Activated CD4-positive, alpha-beta T cell treated with anti-CD3 and anti-CD28 coated beads, Interleukin-2, amount 10 ng/mL, durations not matched to agents 7 days and 5 days (primary cell): ENCODE measurements at places on chromosomes 1 and 21. TPM values are rescaled to one million over a fixed set of nuclear protein-coding genes. Genes with fewer than 3 reads are reported as not detected.

Gene DRAXIN
- total RNA-seq = 0.62 TPM

Gene NEK2
- 49.0 TPM for total RNA-seq

Gene SELL
- total RNA-seq = 568 TPM

Gene GAS5
- total RNA-seq = 328 TPM

Gene SRGAP2C
- total RNA-seq = 29.6 TPM

DNA sequence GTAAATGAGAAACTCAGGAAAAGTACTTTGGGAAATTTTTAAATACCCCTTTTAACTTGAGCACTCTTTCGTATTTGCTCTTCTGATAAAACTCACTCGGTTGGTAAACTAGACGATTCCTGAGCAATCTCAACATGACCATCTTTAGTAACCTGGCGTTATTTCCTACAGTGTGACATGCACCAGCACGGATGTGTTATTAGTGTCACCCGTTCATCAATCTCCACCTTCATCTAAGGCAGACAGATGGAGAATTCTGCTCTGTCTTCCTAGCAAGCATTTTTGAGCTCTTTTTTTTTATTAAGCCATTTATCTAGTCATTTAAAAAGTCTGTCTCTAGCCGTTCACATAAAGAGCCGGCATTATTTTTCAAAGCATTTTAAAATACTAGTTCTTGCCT, 155.2 kb downstream of the DISP1 start:
- no peak for DNase-seq

DNA sequence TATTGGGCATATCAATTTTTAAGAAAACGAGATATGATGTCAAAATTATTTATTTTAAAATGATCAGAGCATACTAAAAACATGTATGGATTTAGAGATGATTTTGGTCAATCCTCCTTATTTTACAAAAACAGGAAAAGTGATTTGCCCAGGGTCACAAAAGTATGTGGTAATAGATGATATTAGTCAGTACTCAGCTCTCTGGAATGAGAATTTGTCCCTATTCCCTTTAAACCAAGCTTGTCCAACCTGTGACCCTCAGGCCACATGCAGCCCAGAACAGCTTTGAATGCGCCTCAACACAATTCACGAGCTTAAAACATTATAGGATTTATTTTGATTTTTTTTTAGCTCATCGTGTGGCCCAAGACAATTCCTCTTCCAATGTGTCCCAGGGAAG, 104.7 kb downstream of the AKT3 start:
- no peak for DNase-seq

- no peak for DNase-seq
Measured at GRCh38 chr1:161200992-161201835, 953 bp upstream of the NDUFS2 start.

DNA sequence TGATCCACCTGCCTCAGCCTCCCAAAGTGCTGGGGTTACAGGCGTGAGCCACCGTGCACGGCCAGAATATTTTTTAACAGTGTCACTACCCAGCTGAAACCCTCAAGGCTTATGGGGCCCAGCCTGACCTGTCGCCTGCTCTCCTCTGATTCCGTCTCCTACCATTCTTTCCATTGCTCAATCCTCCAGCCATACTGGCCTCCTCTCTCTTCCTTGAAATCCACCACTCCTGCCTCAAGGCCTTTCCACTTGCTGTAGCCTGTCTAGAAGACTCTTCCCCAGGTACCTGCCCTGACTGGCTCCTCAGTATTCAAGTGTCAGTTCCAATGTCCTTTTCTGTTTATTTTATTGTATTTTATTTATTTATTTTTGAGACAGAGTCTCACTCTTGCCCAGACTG, 53.9 kb downstream of the YARS1 start:
- DNase-seq = no peak

DNA sequence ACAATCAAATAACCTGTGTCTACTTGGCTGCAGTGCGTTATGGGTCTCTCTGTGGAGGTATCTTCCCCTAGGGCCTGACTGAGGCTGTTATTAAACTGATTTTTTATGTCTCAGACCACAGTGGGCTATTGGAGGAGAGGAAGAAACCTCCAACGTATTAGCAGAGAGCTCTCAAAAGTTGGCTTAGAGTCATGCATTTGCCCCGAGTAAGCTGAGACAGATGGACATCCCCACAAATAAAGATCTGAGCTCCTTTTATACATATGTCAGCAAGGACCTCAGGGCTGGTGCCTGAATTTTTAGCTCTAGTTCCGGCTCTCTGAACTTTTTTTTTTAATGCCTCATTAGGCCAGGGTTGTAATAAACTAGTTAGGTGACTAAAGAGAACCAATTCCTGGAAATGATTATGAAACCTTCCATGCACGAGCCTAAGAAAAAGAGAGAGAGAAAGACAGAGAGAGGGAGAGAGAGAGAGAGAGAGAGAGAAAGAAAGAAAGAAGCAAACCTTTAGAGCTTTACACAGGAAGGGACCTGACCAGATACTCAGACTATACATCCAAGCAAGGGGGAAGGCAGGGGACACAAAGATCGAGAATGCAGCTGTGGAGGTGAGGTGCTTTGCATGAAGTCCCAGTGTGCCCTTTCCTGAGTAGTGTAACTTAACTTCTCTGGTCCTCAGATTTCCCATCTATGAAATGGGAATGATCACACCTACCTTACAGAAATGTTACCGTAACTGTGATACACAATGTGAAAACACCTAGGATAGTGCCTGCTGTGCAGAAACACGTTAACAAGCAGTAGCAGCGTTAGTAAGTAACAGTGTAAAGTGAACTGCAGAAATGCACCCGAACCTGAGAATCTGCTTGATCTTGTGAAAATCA, 8.4 kb upstream of the PIGR start:
- no peak for DNase-seq

DNA sequence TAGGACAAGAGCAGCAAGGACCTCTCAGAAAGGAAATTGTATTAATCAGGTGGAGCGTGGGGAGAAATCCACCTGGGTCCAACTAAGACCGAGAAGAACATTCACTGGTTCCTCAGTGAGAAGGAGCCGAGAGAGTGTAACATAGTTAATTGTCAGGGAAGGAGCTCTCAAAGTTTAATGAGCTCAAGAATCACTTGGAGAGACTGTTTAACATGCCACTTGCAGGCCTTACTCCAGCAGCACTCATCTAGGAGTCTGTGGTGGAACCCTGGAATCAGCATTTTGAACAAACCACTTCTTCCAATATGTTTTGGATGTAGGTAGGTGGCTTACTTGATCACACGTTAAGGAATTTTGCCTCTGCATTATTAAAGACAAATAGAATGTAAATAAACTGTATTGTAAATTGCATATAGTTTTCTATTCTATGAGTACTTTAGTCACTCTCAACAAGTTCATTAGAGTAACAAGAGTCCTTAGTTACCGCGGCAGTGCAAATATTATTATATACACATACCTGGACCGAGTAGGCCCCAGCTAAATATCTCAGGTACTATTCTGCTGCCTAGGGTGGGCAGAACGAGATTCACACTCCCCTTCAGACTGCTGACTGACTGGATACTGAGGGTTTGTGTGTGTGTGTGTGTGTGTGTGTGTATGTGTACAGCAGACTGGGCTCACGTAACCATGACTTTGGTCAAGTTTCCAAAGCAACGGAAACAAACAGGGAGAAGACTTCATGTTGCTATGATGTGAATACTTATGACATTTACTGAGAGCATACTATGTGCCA, 203.2 kb upstream of the USP24 start:
- DNase-seq = no peak

DNA sequence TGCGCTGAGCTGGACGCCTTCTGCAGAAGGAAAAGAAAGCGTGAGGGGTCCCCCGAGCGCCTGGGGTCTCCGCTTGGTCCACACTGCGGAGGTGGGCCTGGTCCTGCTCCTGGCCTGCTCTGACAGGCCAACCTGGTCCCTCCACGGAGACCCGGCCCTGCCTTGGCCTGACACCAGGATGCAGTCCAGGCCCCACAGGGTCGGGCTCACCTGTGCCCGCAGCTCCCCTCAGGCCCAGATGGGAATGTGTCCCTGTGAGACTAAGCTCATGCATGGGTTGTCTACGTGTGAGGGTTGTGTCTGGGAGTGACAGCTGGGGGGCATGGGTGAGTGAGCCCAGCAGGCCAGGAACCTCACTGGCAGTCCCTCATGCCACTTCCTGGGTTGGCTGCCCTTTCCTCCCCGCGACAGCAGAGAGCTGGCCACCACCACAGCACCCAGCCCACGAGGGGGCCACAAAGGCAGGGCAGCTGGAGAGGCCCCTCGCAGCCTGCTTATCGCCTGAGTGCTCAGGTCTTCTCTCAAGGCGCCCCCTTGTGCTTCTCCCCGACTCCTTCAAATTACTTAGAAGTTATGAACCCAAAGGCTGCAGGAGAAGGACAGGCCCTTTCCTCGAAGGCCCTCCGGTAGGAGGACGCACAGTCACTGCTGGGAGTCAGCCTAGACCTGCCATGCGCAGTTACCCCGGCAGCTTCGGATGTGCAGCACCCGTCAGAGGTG, 41.1 kb downstream of the SLC45A1 start:
- no peak for DNase-seq

DNA sequence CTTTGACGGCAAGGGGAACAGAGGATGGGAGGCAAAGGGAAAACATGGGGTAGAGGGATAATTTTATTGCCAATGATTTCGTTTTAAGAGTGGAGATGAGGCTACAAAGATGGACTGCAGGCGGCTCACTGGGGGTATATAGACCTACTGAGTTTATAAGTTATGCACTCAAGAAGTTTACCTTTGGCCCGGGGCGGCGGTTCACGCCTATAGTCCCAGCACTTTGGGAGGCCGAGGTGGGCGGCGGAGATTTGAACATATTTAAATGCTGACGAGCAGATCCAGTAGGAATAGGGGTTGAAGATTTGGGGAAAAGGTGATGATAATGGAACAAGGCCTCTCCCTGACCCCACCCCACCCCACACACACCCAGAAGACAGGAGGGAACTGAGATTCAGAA, 8.1 kb upstream of the SLAMF9 start:
- no peak for DNase-seq

DNA sequence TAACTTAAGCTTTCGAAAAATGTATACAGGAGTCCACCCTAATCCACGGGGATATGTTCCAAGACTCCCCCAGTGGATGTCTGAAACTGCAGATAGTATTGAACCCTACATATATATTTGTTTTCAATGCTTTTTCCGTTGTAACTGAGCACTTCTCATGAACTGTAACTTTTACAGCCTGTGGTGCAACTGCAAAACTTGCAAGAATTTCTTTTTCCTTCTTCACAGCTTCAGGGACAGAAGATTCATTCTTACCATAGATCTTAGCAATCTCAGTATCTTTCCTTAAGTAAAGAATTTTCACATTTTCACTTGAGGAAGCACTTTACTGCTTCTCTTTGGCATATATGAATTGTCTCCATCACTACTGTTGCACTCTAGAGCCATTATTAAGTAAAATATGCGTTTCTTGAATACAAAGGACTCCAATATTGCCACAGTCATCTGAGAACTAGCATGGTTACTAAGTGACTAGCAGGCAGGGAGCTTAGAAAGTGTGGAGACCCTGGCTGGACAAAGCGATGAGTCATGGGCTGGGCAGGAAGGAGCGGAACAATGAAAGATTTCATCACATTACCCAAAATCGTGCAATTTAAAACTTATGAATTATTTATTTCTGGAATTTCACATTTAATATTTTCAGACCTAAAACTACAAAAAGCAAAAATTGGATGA, 14.1 kb downstream of the DPYD start:
- DNase-seq = no peak

DNA sequence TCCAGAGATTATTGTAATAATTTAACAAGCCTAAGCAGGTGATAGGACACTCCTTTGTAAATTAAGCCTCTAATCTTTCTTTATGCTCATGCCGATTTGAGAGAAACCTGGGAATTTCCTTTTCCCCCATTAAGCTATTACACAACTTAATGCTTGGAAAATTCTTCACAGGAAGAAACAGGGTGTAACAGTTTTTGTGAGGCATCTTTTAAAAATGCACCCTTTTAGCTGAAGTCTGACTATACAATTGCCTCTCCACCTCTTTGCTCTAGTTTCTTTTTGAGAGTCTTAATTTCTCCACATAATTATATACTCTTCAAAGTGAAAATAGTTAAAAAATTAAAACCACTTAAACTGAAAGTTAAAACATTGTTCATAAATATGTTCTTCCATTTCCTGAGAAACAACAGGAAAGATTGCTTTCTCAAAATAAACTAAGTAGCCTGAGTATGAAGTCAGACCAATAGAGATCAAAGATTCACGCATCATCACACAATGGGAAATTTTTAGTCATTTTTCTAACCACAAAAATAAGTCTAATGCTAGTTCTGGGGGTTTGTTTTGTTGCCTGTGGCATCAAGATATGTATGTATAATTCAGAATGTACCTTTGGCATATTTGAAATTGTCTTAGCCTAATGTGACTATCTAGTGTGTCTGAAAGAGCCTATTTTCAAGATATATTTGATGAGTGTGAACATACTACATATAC, 34.7 kb downstream of the LRRC8D start:
- peak; percentile 23 for DNase-seq

- DNase-seq = no peak
Measured at GRCh38 chr1:29805122-29805895, 569.0 kb downstream of the PTPRU start.

- no peak for DNase-seq
Measured at GRCh38 chr1:93427656-93428055, 20.3 kb upstream of the FNBP1L start.

GRCh38 chr1:116988248-116988647, 13.3 kb upstream of the CD101 start:
- DNase-seq = no peak

DNA sequence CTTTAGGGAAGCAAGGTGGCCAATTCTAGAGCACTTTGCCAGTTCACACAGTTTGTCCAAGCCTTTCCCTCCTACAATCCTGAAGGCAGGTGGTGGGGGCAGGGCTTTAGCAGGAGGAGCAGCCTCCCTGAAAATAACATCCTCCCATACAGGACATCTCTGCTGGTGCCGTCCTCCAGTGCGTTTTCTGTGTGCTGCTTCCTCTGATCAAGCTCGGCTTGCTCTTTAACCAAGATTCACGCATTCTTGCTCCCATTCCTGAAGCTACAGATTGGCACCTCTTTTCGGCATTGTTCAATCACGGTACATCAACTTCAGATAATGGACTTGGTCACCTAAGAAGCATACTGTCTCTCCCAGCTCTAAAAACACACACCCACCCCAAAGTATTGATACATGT, 7.5 kb upstream of the DPT start:
- DNase-seq = no peak
